ENCODE measurements at places on chromosomes 5 and 9.
A peak's percentile ranks its signal among the peaks of the same experiment; 100 is the strongest.

- no peak for DNase-seq
Measured at GRCh38 chr9:93325307-93326035, 126.0 kb upstream of the FAM120A start.

DNA sequence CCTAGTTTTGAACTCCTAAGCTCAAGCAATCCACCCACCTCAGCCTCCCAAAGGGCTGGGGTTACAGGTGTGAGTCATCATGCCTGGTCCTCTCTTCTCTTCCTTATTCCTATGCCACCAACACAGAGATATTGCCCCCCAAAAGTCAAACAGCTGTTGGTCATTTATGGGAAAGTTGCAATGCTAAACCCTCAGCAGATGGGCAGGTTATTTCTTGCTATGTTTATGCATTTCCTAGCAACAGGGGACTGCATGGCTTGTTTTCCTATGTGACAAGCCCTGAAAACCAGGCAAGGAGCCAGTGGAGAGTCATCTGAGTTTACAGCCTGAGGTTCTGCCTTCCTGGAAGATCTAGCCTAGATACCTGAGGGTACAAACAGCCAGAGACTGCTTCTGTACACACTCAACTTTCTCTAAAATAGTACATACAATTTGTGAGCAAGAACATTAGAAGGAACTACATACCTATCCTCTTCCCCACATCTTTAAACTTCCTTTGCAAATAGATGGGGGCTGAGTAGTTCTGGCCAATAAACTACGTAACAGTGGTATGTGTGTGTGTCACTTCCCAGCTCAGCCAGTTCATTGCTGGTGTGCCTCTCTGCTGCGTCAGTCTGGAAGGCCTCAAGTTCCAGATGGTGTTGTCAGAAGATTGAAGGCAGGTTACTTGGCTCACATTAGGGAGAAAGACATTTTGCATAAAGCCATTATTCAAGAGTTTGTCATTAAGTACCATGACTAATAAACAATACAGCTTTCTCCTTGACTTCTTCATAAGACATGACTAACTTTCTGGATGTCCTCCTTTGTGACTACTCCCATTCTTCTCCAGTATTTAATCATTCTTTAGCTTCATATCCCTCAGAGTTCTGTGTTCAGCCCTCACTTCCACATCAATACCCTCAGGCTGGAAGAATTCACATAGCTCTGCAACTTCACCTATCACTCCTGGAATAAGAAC is 65.3 kb downstream of the CSNK1A1 start:
- peak; percentile 82 for DNase-seq

DNA sequence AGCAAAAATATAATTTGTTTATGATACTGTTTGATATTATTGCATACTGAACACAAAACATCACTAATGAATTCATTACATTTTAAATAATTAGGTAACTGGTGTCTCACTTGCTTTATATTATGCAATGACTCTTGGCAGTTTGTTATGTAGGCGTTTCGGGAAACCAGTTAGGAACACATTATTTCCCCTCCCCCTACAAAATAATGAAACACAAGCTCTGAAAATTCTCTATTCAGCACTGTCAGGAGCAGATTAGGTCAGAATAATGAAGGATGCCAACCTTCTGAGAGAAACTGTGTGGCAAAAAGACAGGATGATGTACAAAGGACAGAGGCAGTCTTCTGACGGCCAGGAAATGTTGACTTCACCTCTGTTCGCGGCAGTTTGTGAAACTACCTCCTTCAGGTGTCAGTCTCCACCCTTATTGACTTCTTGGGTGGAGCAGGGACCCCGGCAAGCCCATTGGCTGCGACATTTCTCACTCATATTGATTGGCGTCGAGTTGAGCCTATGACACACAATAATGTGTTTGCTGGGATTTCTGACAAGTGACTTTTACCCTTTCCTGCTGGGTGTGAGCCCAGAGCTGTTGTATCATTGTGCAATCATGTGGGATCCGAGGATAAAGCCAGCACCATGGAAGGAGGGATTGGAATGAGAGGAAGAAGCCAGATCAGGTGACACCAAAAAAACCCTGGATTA is 33.9 kb downstream of the SH3PXD2B start:
- DNase-seq: peak; percentile 87

- peak; percentile 77 for DNase-seq
Measured at GRCh38 chr9:33329117-33329563, 38.8 kb downstream of the NFX1 start.

GRCh38 chr5:159571501-159572244 is 241.4 kb upstream of the IL12B start:
- no peak for DNase-seq

DNA sequence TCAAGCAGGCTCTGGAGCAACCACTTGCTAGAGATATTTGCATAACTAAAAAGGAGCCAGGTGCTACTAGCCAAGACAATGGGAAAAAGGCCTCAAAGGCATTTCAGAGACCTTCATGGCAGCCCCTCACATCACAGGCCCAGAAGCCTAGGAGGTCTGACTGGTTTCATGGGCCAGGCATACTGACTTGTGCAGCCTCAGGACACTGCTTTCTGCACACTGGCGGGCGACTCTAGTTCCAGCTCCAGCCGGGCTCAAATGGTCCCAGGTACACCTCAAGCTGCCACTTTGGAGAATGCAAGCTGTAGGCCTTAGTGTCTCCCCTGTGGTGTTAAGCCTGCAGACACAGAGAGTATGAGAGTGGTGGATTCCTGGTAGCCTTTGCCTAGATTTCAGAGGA is 27.1 kb downstream of the COX7C start:
- DNase-seq: no peak

DNA sequence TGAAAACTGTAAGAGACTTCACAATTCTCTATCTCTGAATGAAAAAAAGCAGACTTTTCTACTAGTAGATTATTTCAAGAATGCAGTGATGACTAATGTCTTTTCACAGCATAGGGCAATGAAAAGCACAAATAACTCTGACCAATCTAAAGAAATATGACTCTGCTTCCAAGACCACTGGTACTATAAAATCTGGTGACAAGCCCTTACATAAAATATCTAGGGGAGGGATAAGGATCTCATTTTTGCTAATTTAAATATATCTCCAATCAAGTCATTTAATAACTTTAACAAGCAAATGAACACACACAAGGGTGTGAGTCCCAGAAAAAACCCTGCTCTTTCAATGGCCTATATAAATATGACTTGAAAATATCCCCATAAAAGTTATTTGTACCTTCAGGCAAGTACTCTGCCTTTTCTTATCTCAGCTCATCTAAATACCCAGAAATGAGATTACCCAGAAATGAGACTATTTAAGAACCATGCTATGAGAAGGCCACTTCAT is 105.2 kb downstream of the GNAQ start:
- DNase-seq: peak; percentile 46

DNA sequence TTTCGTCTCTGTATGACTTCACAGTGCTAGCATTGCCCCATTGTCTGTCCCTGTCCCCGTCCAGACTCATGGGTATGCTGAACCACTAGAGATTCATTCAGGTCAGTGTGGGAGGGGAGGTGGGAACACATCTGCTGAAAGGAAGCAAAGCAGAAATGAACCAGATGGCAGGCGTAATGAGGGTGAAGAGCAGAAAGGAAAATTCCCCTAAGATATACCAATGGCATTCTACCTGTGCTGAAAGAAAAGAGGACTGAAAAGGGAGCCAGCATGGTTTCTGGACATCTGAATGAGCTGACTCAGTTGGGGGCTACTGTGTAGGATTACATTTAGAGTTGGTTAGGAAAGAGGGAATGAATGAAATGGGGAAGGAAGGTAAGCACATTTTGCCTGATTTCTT is 678.7 kb downstream of the MAT2B start:
- no peak for DNase-seq

- DNase-seq: no peak
Measured at GRCh38 chr9:22522206-22522740, 75.6 kb downstream of the DMRTA1 start.

- no peak for DNase-seq
Measured at GRCh38 chr5:135723491-135723890, 111.0 kb upstream of the SLC25A48 start.

GRCh38 chr5:30197662-30198061 is 995.8 kb upstream of the CDH6 start:
- no peak for DNase-seq

- DNase-seq: no peak
Measured at GRCh38 chr5:150662731-150663516, 1.9 kb downstream of the MYOZ3 start.

- no peak for DNase-seq
Measured at GRCh38 chr5:100889165-100889743, 13.8 kb downstream of the ST8SIA4 start.

DNA sequence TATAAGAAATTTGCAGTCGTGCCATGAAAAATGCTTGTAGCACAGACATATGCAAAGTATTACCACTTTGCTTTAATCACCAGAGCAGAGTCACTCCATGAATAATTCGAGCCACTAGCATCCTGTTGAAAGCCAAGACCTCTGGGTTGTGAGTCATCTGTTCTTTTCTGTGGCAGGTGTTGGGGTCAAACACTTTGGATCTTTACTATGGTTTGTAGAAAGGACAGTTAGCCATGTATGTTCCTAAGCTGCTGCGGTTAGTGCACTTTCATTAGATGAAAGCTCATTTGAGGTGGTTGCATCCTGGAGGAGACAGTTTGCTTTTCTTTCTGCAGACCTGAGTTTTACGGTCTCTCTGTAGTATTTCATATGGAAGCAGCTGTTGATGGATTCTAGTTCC is 223.7 kb downstream of the DMRT2 start:
- no peak for DNase-seq

- DNase-seq: no peak
Measured at GRCh38 chr9:750249-750967, 91.1 kb upstream of the DMRT1 start.

GRCh38 chr9:84935528-84936117 is 266.1 kb downstream of the NTRK2 start:
- DNase-seq: no peak
